ENCODE measurements at places on chromosomes 16 and 17. TPM values are rescaled to one million over a fixed set of nuclear protein-coding genes. Genes with fewer than 3 reads are reported as not detected.

CCL16 gene
- not detected for total RNA-seq

KRT36 gene
- total RNA-seq: not detected

CYGB gene
- total RNA-seq: 0.21 TPM

HSPB9 gene
- total RNA-seq: not detected

TP53TG3B gene
- 0.21 TPM for total RNA-seq

ATP6V0C gene
- total RNA-seq: 61.2 TPM

PRR35 gene
- 0.10 TPM for total RNA-seq

PRSS27 gene
- total RNA-seq: 0.10 TPM

KRT9 gene
- 0.10 TPM for total RNA-seq

IL32 gene
- 115 TPM for total RNA-seq

TPSG1 gene
- not detected for total RNA-seq

KRT32 gene
- not detected for total RNA-seq

CDH15 gene
- not detected for total RNA-seq

DNAI2 gene
- 0.21 TPM for total RNA-seq

Measured in mononuclear cell (primary cell).